ENCODE measurements at places on chromosomes 4 and X. TPM values are rescaled to one million over a fixed set of nuclear protein-coding genes. Genes with fewer than 3 reads are reported as not detected.

PITX2 gene
- 0.14 TPM for total RNA-seq

RNF175 gene
- not detected for total RNA-seq

SH2D1A gene
- total RNA-seq, result not detected

PCYT1B gene
- total RNA-seq, result 2.0 TPM

CSN1S1 gene
- total RNA-seq, result not detected

CDKL5 gene
- total RNA-seq, result 9.7 TPM

FRMD7 gene
- 5.9 TPM for total RNA-seq

MRFAP1 gene
- 129 TPM for total RNA-seq

AGTR2 gene
- total RNA-seq, result not detected

TLR3 gene
- total RNA-seq, result 8.5 TPM

FGFBP2 gene
- 2.6 TPM for total RNA-seq

GPR82 gene
- 0.29 TPM for total RNA-seq
